Suppressor macrophage (primary cell): ENCODE measurements at places on chromosomes 16 and 17.

- DNase-seq = no peak
Observed at GRCh38 chr17:61485067-61485775, 33.0 kb downstream of the TBX4 start.

DNA sequence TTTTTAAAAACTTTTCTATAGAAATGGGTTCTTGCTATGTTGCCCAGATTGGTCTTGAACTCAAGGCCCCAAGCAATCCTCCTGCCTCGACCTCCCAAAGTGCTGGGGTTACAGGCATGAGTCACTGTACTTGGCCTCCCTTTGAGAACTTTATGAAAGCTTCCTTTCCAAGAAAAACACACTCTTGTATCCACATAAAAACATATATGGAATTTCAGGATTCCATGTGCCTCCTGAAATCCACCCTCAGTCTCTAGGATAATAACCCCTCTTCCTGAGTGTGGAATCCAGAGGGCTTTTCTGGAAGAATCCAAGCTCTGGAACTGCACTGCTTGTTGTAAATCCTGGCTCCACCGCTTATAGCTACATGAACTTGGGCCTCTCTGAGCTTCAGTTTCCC is 53.2 kb upstream of the MRTFB start:
- no peak for DNase-seq

DNA sequence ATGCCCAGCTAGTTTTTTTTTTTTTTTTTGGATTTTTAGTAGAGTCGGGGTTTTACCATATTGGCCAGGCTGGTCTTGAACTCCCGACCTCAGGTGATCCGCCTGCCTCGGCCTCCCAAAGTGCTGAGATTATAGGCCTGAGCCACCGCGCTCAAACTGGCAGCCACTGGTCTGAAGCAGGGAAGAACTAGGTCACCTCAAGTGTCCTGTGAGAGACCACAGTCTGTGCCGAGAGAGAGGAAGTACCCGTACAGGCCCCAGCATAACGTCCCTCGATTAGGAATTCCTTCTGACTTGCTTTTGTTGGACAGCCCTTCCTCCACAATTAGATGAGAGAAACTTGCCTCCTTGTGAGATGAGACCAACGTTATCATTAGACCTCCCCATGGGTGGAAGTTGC is 13.7 kb upstream of the CD300E start:
- peak; percentile 74 for DNase-seq

DNA sequence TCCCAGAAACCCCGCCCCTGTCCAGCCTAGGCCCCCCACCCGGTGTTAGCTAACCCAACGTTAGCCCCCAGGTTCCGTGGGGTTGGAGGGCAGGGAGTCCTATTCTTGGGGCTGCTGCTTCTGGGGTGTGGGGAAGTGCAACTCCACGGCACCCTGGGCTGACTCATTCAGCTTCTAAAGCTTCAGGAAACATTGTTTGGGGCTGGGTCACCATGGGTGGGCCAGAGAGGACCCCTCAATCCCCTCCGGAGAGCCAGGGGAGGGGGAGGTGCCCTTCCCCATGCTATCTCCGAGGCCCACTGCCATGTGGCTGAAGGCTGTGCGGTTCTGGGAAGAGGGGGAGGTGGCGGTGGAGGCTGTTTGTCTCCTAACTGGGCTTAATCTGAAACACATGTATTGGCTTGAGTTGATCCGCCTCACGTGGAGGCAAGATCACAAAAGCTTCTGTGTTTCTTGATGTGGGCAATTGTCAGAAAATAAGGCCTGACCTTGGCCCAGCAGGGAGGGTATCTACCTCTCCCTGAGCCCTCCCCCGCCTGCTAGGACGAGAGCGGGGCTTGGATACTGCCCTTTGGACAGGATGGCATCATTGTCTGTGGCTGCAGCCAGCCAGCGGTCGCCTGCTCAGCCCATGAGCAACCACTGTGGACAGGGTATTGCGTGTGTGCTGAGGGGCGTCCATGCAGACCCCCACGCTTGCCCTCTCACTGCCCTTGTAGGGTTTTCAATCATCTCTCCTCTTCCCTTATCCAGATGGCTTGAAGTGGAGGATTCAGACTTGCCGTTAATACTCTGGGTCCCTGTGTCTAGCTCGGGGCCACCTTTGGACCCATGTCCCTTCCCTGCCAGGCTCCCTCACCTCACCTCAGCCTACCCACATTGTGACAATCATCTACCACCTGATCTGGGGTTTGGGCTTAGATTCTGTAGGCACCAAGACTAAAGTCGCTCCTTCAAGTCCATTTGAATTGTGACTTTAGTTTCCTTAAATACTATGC is 1.3 kb downstream of the SERPINF1 start:
- peak; percentile 51 for DNase-seq

GRCh38 chr16:30379158-30379783 is 3.1 kb downstream of the SEPTIN1 start:
- DNase-seq = no peak

DNA sequence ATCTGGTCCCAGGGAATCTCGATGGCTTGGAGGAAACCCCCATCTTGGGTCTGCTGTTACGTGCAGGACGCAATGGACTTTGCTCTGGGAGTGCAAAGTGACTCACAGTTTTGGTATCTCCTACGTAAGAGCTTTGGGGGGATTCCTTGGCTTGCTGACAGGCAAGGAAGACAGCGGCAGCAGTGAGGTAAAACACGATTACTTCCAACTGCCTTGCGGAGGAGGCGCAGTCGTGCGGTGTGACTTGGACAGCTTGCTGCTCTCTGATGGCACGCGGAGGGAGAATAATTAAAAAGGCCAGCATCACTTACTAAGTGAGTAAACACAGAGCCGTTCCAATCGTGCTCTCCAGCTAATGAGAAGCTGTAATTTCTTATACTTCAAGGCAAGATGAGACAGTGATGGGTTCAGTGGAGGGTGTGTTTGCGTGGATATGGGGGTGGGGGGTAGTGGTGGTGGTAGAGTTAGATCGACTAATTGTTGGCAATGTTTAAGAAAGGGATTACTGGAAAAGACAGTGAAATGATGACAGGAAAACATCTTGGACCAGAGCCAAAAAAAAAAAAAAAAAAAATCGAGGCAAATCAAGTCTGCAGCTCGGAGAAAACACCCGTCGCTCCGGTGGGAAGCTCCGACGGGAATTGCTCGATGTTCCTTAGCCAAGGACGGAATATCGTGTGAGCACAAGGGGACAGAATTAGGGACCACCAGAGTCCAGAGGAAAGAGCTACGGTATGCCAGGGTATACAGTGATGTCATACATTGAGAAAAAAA is 184.8 kb upstream of the ZFHX3 start:
- no peak for DNase-seq

- DNase-seq = no peak
Observed at GRCh38 chr17:7179317-7180254, at the start of gene ASGR1. ASGR1 (minus strand) TSS chr17:7179370; CDS start chr17:7178563, 807 bp downstream.
